Midbrain (tissue), 1 donor: ENCODE measurements at places on chromosomes 12 and 14.

DNA sequence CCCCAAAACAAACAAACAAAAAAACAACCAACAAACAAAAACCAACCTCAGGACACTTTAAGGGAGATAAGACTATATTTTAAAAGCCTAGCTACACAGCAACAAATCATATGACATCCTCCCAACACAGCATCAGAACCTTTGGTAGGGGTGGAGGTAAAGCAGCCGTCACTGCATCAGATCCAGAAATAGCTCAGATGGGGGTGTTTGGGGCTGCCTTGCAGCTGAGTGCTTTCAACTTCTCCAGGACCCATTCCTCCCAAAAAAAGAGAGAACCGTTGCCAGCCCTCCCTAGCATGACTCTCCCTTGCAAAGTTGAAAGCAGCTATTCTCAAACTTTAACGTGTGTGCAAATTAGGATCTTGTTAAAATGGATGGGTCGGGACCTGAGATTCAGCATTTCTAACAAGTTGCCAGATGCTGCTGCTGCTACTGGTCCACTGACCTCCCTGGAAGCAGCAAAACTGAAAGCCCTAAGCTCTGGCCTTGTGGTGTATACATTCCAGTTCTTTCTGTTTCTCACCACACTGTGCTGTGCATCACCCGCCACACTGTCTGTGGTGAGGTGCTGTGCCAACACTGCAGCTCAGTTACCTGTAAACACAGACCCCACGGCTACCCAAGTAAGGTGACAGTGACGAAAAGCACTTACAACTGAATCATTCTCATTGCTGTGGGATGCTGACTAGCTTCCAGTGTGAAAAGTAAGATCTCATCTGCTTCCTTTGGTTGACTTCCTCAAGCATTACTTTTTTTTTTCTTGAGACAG, 54.0 kb downstream of the SLC38A1 start:
- DNase-seq = no peak

DNA sequence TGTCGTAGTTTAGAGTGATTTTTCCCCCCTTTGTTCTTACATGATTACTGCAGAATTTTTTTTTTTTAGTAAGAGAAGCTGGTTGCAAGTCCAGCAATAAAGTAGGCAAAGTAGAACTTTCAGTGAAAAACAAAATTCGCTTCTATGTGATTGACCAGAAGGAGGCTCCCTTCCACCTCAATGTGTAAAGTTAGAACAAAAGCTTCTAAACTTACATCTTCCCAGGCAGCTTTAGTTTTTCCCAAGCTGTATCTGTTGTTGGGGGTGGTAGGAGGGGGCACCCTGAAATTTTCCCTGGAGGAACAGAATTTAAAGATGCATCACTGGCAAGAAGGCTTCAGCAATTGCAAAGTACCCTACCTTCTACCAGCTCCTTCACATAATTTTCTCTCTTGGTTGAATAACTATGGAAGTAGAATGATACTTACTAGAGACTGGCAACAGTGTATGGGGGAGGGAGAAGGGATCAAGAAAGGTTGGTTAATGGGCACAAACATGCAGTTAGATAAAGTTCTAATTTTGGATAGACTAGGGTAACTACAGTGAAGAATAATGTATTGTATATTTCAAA, 87.3 kb upstream of the E2F7 start:
- DNase-seq = peak; percentile 16

DNA sequence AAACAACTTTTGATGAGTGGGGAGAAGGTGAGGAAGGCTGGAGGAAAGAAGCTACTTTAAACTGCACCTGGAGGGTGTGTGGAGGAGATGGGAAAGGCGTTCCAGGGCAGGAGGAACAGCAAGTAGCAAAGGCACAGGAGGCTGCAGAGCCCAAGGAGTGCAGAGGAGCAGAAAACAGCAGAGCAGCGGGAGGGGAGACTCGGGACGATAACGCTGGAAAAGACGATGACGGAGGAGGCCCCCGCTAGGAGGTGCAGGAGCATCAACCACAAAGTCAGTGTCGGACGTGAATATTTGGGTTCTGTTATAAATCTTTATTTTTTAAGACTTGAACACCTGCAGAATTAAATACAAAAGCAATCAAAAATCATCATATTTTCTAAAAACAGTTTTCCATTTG, 44.9 kb downstream of the LGMN start:
- no peak for DNase-seq

DNA sequence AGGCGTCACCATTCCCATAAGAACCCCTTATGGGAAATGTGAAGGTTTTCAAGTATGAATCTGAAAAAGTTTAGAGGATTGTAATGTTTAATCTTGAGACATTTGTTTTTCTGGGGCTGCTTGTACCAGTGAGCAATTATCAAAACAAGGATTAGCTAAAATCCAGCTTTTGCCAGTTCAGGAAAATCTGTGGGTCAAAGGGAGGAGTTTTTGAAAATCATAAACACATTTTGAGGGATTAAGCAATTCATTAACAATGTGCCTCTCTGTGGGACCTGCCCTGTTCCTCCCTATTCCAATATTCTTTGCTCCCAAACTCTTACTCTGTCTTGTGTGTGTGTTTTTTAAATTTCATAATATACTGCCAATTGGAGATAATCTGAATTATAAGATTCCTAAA, 11.7 kb upstream of the DAAM1 start:
- DNase-seq = no peak
